ENCODE measurements at places on chromosomes 7 and 10. TPM values are rescaled to one million over a fixed set of nuclear protein-coding genes. Genes with fewer than 3 reads are reported as not detected.

Gene WNT8B
- not detected for total RNA-seq

DNA sequence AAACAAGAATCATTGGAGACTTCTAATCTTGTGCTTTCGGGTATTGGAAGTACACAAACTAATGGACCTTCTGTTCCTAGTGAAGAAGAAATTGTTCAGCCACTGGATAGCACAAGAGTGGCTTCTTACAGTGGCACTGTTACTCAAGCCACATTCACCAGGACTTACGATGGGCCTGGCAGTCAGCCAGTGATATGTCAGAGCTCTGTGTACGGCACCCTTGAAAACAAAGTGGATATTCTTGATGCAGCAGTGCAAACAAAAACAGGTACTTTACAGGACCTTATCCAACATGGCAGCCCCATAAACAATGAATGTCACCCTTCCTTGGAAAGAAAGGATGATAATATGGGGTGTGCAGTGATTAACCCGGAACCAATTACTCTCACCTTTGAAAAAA is 61.6 kb downstream of the TASOR2 start:
- H3K27ac ChIP-seq = no peak overlapping the region
- H3K4me3 ChIP-seq = no peak overlapping the region
- no peaks in the 10 kb centered on the region for H3K4me1 ChIP-seq
- H3K36me3 ChIP-seq = peaks cover 76% of the 10 kb centered on the region

DNA sequence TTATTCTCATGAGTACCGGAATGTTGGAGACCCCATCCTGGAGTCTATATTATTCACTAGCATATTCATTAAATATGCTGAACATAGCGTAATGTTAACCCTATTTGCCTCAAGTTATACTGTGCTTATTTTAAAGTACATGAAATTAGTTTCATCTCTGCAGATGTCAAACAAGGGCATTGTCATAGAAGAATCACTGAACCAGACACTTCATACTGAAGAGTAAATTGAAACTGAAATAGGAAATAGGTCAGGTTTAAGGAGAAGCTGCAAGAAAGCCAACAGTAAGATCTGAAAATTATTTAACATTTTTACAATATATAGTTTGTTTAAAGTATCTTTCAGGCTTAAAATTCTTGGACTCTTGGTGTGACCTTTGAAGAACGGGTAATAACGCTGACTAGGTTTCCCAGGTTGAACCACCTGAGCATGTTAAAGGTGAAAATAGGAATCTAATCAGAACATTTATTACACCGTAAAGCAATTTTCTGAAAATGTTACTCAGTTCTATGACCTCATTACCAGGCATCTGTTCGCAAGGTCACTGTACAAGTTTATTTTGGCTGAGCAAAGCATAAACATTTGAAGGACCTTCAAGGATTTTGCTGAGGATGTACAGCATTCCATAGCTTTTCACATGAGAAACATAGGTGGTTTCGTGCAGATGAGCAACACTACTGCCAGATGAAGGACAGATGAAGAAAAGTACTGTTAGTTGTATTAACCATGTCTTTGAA is 82.7 kb downstream of the REEP3 start:
- H3K4me1 ChIP-seq = no peaks in the 10 kb centered on the region
- DNase-seq = no peak
- no peaks in the 10 kb centered on the region for H3K27me3 ChIP-seq
- H3K4me3 ChIP-seq = no peak overlapping the region
- no peak overlapping the region for H3K27ac ChIP-seq

Gene NAT16
- not detected for total RNA-seq

Gene ADAMTS14
- total RNA-seq = 0.49 TPM
